Activated T-cell treated with anti-CD3 and anti-CD28 coated beads, Interleukin-2, amount 50 U/mL, for 24 hours (primary cell): ENCODE measurements at places on chromosomes 4 and X.

DNA sequence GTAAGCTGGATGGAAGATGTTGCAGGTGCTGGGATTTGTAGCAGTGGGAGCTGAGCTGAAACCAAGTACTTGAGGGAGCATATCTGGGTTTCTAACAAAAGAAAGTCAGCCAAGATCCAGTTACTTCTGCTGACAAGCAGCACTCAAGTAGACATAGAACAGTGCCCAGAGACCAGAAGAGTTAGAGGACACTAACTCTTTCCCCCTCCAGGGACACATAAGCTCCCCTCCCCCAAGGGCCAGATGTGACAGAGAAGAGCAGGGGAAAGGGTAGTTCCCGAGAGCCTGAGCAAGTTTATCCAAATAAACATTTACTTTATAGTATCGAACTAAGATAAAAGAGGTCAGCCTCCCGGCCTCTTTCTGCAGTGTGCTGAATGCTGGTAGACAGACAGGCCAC lies 12.2 kb downstream of the TRPC3 start:
- DNase-seq, result no peak

- DNase-seq, result no peak
Observed at GRCh38 chrX:17187136-17187756, 187.8 kb upstream of the NHS start.

DNA sequence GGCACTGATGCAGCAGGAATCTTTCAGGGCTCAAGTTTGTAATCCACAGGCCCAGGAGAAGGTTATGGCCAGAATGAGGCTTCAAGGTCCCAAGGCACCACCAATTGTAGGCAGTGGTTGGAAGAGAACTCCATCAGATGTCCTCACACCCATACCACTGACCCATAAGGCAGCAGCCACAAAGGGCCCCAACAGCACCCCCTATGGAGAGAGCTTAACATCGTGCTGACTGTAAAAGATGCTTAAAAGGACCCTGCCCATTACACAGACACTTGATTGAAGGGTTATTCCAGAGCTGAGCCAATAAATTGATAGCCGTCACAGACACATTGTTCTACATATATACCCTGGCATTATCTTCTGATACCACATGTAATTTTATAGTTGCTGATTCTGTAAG lies 113.7 kb downstream of the SOWAHB start:
- DNase-seq, result no peak

GRCh38 chrX:153648358-153649177 lies 1.6 kb downstream of the DUSP9 start:
- DNase-seq, result no peak

- DNase-seq, result no peak
Observed at GRCh38 chr4:70734971-70735370, 13.2 kb downstream of the RUFY3 start.

GRCh38 chrX:13659063-13659462 lies 6.1 kb downstream of the TCEANC start:
- DNase-seq, result no peak

GRCh38 chr4:39568805-39569204 lies 41.6 kb upstream of the UGDH start:
- no peak for DNase-seq

- no peak for DNase-seq
Observed at GRCh38 chr4:18025288-18025687, 3.7 kb upstream of the LCORL start.

GRCh38 chrX:22206781-22207180 lies 65.9 kb upstream of the CBLL2 start:
- no peak for DNase-seq
